ENCODE measurements at places on chromosomes 3 and 15.
A peak's percentile ranks its signal among the peaks of the same experiment; 100 is the strongest.

DNA sequence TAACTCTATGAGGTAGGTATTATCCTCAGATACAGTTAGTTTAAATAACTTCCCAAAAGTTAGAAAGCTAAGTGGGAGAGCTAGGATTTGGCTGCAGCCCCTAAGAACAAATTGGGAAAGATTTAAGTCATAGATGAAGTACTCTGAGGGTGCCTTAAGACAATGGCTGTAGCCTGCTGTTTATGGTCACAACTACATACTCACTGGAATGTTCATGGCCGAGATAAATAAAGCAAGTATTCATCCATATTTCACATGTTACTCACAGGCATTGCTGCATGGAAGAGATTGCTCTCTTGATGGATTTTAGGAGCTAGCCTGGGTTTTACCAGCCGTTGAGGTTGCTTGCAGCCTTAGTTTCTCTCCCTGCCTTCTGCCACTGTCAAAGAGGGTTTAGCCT, 145.0 kb downstream of the CMSS1 start:
- H3K27me3 ChIP-seq, result no peaks in the 10 kb centered on the region
- no peaks in the 10 kb centered on the region for H3K4me1 ChIP-seq
- no peaks in the 10 kb centered on the region for H3K36me3 ChIP-seq
- no peak overlapping the region for H3K27ac ChIP-seq
- no peak for DNase-seq

DNA sequence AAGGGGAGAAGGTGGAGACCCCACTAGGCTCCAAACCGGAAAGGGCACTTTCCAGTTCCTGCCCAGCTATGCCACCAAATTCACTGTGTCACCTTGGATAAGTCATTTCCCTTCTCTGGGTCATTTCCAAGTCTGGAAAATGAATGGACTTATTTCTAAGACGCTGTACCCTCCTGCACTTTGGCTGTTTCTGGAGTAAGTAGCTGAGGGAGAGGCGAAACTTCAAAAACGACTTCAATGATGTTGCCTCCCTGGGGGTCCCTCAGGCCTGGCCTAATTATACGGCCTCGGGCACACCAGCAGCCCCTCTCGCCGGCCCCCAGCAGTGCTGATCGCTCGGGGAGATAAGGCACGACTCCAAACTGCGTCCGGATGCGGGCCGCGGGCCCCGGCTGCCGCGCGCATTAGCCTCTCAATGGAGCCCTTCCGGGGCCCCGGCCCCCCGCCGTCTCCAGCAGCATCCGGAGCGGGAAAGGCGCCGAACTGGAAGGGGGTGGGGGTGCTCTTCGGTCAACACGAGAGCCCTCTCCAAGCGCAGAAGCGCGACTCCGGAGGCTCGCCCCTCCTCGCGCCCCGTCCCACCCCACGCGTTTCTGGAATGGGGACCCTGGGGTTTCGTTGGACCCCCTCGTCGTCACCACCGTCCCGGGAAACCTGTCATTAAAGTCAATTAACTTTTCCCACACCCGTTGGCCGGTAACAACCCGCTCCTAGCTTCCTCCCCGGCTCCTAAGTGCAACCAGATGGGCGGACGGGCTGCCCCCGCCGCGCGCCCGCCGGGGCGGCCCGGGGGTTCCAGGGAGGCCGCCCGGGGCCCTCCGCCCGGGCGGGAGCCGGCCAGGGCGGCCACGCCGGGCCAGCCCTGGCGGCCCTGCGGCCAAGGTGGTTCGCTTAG, 4.8 kb downstream of the HES1 start:
- H3K4me3 ChIP-seq, result peak overlapping the region; percentile 78
- H3K4me1 ChIP-seq, result peaks cover 36% of the 10 kb centered on the region
- H3K27ac ChIP-seq, result peak overlapping the region; percentile 98
- no peaks in the 10 kb centered on the region for H3K36me3 ChIP-seq

- peaks cover 4% of the 10 kb centered on the region for H3K36me3 ChIP-seq
- DNase-seq, result peak; percentile 94
- no peak overlapping the region for H3K4me3 ChIP-seq
Measured at GRCh38 chr3:133040696-133041523, 2.7 kb downstream of the TMEM108 start.

- H3K27me3 ChIP-seq, result no peaks in the 10 kb centered on the region
- peak; percentile 42 for DNase-seq
- no peaks in the 10 kb centered on the region for H3K36me3 ChIP-seq
- H3K4me1 ChIP-seq, result peaks cover 6% of the 10 kb centered on the region
- no peak overlapping the region for H3K4me3 ChIP-seq
Measured at GRCh38 chr3:50378024-50378423, 18.7 kb upstream of the TMEM115 start.

DNA sequence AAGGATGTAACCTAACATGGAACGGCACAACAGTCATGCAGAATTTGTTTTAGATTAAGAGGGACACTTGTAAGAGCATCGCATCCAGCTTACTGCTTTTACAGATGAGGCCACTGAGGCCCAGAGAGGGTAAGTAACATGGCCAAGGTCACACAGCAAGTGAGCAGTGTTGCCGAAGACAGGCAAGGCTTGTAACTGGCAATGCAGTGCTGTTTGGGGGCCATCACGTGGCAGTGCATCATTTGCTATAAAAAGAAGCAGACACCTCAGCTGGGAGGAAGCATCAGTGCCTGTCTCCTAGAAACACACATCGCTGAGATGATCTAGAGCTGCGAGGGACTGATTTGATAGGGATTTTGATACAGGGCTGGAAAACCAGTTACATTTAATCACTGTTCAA, 108.2 kb upstream of the PROK2 start:
- H3K27me3 ChIP-seq, result no peaks in the 10 kb centered on the region
- H3K27ac ChIP-seq, result no peak overlapping the region
- peaks cover 10% of the 10 kb centered on the region for H3K4me1 ChIP-seq
- no peak for DNase-seq

DNA sequence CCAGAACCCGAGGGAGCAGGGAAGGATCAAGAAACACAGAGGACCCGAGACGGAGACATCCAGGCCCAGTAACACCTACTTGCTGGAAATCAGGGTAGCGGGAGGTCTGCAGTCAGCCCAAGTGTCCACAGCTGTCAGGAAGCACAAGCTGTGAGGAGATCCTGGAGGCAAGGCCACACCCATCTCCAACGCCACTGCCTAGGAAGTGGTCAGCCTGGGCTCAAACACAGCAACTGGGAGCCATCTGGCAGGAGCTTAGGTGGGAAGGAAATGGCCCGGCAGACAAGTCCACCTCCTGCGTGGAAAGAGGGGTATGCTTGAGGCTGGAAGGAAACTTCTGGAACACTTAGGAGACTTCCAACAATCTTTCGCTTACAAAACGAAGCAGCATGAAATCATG, 407.1 kb downstream of the VPS13C start:
- no peaks in the 10 kb centered on the region for H3K36me3 ChIP-seq
- H3K4me3 ChIP-seq, result no peak overlapping the region
- H3K27ac ChIP-seq, result no peak overlapping the region

- DNase-seq, result no peak
- no peaks in the 10 kb centered on the region for H3K27me3 ChIP-seq
- H3K4me3 ChIP-seq, result no peak overlapping the region
- H3K36me3 ChIP-seq, result no peaks in the 10 kb centered on the region
- H3K27ac ChIP-seq, result no peak overlapping the region
- H3K4me1 ChIP-seq, result peaks cover 3% of the 10 kb centered on the region
Measured at GRCh38 chr3:44516230-44516629, 38.8 kb upstream of the ZNF445 start.

DNA sequence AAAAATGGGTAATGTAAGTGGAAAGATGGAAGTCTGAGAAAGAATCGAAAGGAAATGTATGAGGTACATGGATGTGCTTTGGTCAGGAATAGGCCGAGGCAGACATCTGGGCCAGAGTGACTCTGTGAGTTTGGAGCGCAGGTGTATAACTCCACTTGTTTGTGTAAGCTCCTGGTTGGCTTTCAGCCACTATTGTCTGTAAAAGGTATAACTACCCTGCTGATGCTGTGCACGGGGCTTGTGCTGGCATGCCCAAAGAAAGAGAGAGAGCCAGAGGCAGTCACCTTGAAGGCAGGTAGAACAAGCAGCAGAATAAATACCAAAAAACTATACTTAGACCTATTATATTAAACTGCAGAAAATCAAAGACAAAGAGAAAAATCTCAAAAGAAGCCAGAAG, 32.7 kb upstream of the CD96 start:
- no peak overlapping the region for H3K4me3 ChIP-seq
- H3K36me3 ChIP-seq, result no peaks in the 10 kb centered on the region
- peak; percentile 20 for DNase-seq

DNA sequence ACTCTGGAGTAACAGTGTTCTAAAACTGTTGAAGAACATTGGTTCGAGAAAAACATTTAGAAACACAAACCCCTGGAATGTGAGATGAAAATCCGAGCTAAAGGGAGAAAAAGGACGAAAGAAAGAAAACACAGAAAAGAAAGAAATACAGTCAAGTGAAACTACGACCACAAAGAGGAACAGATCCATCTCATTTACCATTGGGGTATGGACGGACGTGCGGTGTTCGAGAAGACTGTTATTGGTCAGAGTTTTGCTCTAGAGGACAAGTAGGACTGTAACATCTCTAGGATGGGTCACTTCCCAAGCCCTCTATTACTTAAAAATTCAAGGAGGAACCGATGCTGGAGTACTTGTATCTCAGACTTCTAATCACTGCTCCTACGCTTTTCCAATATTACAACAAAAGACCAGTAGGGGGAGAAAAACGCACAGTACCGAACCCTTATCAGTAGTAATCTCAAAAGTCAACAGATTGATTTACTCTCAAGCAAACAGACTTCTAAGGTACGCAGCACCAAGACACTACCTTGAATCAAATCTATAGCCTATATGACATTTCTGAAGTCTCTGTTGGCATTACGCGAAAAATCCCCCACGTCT, 1.1 kb upstream of the PIK3CA start:
- H3K4me3 ChIP-seq, result peak overlapping the region; percentile 93
- no peak overlapping the region for H3K27ac ChIP-seq
- H3K4me1 ChIP-seq, result peaks cover 18% of the 10 kb centered on the region
- DNase-seq, result peak; percentile 78
- H3K27me3 ChIP-seq, result no peaks in the 10 kb centered on the region
- H3K36me3 ChIP-seq, result no peaks in the 10 kb centered on the region

- H3K27me3 ChIP-seq, result no peaks in the 10 kb centered on the region
- H3K4me3 ChIP-seq, result no peak overlapping the region
- no peak for DNase-seq
- H3K27ac ChIP-seq, result no peak overlapping the region
- H3K36me3 ChIP-seq, result no peaks in the 10 kb centered on the region
Measured at GRCh38 chr3:124333931-124334640, 342.2 kb upstream of the ROPN1 start.

GRCh38 chr3:123755501-123755900, 128.6 kb downstream of the MYLK start:
- H3K36me3 ChIP-seq, result no peaks in the 10 kb centered on the region
- no peak overlapping the region for H3K4me3 ChIP-seq

- no peak for DNase-seq
- H3K27me3 ChIP-seq, result no peaks in the 10 kb centered on the region
- no peak overlapping the region for H3K4me3 ChIP-seq
- H3K27ac ChIP-seq, result no peak overlapping the region
- H3K36me3 ChIP-seq, result 0 out of 2 replicates have a peak, but pooled peaks cover 4% of the 10 kb centered on the region
Measured at GRCh38 chr3:46022909-46023785, 4.1 kb downstream of the XCR1 start.

DNA sequence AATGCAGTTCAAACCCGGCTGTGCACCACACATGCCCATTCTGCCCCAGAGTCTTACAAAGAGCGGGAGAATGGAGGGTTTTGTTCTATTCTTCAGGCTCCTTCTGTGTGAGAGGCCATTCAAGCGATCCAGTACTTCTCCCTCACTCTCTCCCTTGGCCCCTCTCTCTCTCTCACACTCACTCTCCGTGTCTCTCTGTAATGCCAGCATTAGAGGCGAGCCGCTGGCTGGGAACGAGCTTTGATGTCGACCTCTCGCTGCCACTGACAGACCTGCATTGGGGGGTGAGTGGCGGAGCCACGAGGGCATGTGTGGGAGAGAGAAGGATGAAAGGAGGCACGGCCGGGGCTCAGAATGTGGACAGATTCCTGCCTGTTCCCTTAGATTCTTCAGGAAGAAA, 231.7 kb upstream of the ARRDC4 start:
- H3K4me3 ChIP-seq, result no peak overlapping the region
- H3K27me3 ChIP-seq, result no peaks in the 10 kb centered on the region

- no peak overlapping the region for H3K27ac ChIP-seq
- no peaks in the 10 kb centered on the region for H3K36me3 ChIP-seq
- peaks cover 12% of the 10 kb centered on the region for H3K4me1 ChIP-seq
- peak; percentile 79 for DNase-seq
Measured at GRCh38 chr15:78808550-78808949, 2.7 kb downstream of the ADAMTS7 start.

GRCh38 chr3:152817400-152817799, 17.5 kb upstream of the P2RY1 start:
- H3K4me3 ChIP-seq, result no peak overlapping the region
- H3K27me3 ChIP-seq, result no peaks in the 10 kb centered on the region
- no peaks in the 10 kb centered on the region for H3K36me3 ChIP-seq
- H3K27ac ChIP-seq, result no peak overlapping the region
- H3K4me1 ChIP-seq, result no peaks in the 10 kb centered on the region
- DNase-seq, result no peak

DNA sequence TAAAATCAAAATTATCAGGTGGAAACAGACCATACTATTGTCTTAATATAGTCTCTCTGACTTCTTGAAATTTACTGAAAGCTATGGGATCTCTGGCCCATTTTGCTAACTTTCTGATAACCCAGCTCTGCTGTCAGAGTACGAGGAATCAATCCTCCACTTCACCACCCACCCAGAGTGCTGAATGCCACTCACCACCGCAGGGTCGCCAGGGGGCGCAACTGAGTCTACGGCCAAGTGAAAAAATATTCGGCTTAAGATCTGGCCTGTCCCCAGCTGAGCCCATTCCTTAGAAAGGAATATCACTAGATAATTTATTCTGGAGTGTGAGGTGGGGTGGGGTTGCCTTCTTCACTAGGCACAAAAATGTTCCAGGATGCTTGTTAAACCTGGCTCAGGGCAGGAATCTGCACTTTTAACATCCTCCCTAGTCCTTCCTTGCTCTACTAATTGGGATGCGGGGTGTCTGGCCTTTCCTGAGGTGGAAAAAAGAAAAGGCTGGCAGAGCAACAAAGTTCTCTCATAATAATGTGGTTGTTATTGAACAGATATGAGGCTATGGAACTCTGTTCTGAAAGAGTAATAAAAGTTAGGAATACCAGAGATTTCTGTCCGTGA, 520.6 kb downstream of the MFSD1 start:
- peak; percentile 76 for DNase-seq
- no peaks in the 10 kb centered on the region for H3K27me3 ChIP-seq
- H3K27ac ChIP-seq, result no peak overlapping the region
- H3K4me1 ChIP-seq, result no peaks in the 10 kb centered on the region
- no peak overlapping the region for H3K4me3 ChIP-seq
- H3K36me3 ChIP-seq, result no peaks in the 10 kb centered on the region

DNA sequence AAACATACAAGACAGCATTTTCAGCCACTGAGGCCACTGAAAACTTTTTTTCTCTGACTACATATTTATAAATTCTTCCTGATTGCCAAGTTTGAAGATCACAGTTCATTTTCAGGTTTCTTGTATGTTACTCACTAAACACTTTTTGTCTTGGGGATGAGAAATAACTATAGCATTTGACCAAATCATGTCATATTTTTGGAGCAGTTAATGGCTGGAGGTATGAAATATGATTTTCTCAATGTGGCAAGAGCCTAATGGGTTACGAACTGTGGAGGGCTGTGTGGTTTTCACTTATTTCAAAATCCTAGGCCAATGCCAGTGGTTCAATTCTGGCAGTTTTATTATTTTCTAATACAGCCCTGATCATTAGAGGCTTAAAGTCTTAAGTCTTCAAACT, 64.4 kb downstream of the USP13 start:
- DNase-seq, result no peak
- H3K4me1 ChIP-seq, result peaks cover 15% of the 10 kb centered on the region
- H3K27me3 ChIP-seq, result no peaks in the 10 kb centered on the region
- H3K27ac ChIP-seq, result no peak overlapping the region

- H3K4me3 ChIP-seq, result no peak overlapping the region
- H3K27me3 ChIP-seq, result no peaks in the 10 kb centered on the region
- no peak for DNase-seq
- H3K4me1 ChIP-seq, result peaks cover 9% of the 10 kb centered on the region
- no peaks in the 10 kb centered on the region for H3K36me3 ChIP-seq
Measured at GRCh38 chr15:95016511-95017229, 785.3 kb downstream of the MCTP2 start.
